Cortex of kidney (tissue), 1 donor: ENCODE measurements at places on chromosomes 3 and 15.

DNA sequence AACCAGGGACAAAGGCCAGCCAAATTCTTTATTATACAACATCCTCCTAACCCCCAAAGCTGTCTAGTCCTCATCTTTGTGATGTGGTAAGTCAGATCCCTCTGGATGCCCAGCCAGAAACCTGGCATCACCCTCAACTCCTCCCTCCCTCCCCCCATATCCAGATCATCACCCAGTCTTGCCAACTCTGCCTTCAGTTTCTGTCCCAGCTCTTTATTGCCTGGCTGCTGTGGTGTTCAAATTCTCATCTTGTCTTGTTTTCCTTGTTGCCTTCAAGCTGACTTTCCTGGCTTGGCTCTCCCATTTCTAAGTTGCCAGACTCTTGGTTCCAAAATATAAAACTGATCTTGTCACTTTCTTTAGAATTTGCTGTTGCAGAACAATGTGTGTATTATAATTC, 28.6 kb downstream of the MAP2K1 start:
- DNase-seq, result no peak

GRCh38 chr15:25501828-25502446, 63.1 kb upstream of the UBE3A start:
- DNase-seq, result no peak

DNA sequence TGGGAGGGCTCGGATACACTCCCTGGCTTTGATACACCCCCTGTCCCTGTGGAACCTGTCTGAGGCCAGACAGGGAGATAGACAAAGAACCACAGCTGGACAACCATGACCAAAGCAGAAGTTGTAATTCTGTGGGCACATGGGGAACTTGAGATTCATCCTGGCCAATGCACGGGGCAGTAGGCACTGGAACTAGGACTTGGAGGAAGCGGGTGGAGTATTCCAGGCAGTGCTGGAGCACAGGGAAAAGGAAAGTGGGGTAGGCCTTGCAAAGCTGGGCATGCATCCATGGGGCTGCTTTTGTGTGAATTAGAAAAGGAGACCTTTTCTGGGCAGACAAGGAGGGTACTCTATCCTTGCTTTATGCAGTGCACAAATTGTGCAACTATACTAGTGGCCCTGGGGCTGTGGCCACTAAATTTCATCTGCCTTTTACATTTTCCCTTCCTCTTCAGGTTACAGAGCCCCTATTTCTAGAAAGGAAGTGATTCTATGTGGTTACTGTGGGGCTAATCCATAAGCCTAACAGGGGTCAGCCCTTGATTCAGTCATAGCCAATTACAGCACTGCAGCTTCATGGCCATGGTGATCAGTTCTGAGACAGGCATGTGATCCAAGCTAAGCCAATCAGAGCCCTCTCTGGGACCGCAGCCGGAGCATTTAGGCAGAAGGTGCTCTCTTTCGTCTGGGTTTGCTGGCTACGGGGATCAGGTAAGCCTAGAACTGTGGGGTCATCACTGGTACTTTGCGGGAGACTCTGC, 21.0 kb downstream of the CRABP1 start:
- no peak for DNase-seq

GRCh38 chr15:90862964-90863778, 5.2 kb upstream of the FURIN start:
- DNase-seq, result no peak

GRCh38 chr3:174355505-174355904, 503.6 kb upstream of the NAALADL2 start:
- DNase-seq, result no peak

GRCh38 chr3:55541016-55541415, 53.9 kb upstream of the WNT5A start:
- no peak for DNase-seq

DNA sequence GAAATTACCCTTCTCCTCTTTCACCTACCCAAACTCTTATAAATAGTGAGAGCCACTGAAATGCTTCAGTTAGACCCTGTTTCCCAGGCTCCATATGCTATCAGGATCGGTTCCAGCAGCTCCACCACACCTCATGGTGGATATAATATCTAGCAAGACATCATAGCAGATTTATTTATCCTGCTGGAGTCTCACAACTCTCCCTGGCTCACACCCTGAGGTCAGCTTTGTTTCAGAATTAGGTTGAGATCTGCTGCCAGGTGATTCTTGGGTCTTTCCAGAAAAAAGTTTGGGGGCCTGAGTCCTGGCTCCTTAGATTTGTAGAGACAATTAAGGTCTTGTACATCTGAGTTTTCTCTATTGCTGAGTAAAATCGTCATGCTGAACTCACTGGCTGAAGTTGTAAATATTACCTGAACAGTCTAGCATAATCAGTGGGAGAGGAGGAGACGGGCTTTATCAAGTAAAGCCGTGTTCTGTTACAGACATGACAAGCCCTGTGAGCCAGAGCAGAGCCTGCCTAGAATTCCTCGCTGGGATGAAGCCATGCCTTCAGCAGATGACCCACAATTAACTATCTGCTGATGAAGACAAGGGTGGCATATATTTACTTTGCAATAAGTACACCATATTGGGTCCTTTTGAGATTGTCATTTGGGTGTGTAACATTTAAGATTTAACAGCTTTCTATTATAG, 131.6 kb downstream of the STAC start:
- no peak for DNase-seq

- no peak for DNase-seq
Measured at GRCh38 chr3:138062626-138063025, 52.7 kb downstream of the CLDN18 start.

DNA sequence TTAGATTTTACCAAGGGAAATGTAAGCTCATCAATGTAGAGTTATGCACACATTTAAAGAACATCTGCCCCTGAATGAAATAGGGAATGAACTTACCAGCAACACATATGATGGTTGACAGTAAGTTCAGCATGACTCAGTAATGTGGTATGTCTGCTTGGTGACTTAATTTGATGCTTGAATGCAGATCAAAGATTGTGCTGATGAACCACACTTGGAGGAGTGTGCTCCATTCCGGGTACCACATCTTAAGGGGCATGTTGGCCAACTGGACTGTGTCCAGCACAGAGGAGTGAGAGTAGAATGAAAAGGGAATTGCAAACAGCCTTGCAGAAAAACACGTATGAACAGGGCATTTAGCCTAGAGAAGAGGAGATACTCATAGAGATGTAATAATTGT, 171.0 kb upstream of the RARB start:
- no peak for DNase-seq

DNA sequence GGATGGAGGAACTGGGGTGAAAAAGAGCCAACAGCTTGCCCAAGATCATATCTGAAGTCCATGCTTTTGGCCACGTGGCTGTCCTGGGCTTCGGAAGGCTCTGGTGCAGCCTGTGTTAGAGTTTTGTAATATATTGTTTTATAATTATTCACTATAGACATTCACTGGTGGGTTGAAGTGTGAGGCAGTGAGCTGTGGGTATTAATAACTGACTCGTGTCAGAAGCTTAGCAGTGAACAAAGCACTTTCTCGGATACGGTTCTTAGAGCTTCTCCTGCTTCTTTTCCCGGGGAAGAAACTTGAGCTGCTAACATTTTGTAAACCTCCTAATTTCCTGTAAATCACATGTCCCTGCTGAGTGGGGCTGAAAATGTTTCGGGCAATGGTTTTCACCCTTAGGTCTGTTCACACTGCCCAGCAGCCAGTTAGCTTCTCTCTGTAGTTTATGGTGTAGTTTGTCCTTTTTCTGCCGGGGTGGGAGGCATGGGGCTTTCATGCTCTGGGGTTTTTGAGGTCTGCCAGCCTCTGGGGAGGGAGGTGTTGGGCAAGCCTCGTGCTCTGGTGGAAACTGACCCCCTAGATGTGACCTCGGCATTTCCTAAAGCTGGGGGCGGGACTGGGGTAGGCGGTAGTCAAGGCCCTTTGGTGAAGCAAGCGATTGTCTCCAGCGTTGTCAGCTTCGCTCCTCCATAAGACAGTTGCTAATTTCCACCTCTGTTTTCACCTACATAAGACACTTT, 1.7 kb downstream of the MRAS start:
- no peak for DNase-seq

- DNase-seq, result no peak
Measured at GRCh38 chr3:61530355-61530754, 31.0 kb upstream of the PTPRG start.

DNA sequence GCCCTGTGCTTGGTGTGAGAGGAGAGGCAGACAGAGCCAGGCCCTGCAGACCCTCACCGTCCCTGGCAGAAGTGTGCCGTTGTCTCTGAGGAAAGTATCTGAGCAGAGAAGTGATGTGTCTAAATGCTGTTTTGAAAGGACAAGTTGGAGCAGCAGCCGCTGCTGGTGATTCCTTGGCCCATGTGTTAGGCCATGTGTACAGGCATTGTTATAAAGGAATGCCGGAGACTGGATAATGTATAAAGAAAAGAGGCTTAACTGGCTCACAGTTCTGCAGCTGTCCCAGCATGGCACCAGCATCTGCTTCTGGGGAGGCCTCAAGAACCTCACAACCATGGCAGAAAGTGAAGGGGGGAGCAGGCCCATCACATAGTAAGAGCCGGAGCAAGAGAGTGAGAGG, 334.6 kb upstream of the ATP10A start:
- DNase-seq, result no peak

DNA sequence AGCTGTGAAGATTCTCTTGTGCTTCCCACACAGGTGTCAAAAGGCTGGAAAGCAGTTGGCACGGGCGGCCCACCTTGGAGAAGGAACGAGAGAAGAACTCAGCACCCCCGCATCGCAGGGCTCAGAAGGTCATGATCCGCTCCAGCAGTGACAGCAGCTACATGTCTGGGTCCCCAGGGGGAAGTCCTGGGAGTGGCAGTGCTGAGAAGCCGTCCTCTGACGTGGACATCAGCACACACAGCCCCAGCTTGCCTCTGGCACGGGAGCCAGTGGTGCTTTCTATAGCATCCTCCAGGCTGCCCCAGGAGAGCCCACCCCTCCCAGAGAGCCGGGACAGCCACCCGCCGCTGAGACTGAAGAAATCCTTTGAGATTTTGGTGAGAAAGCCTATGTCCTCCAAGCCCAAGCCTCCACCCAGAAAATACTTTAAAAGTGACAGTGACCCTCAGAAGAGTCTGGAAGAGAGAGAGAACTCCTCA, 31.4 kb downstream of the STARD5 start:
- no peak for DNase-seq

- no peak for DNase-seq
Measured at GRCh38 chr3:160196511-160197104, 28.6 kb upstream of the C3orf80 start.

DNA sequence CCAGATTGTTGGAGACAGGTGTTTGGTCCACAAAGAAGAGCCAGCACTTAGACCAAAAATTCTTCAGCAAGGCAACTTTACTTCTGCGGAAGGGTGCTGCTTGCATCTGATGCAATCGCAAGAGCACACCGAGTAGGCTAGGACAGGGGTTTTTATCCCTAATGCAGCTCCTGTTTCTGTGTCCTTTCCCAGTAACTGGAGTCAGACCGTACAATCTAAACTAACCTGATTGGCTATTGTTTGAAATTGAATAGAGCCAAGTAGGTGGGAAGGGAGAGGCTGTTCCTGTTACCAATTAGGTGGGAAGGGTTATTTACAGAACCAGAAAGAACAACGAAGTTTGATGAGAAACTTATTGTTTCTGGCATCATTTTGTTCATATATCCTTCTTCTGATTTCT, 77.6 kb downstream of the CHCHD4 start:
- no peak for DNase-seq

- no peak for DNase-seq
Measured at GRCh38 chr3:196096382-196096953, 14.6 kb upstream of the TFRC start.

- no peak for DNase-seq
Measured at GRCh38 chr3:129023909-129024308, 22.8 kb downstream of the EFCC1 start.

GRCh38 chr3:65672871-65673815, 365.6 kb downstream of the MAGI1 start:
- DNase-seq, result no peak

- no peak for DNase-seq
Measured at GRCh38 chr15:69853544-69853951, 244.2 kb downstream of the TLE3 start.

DNA sequence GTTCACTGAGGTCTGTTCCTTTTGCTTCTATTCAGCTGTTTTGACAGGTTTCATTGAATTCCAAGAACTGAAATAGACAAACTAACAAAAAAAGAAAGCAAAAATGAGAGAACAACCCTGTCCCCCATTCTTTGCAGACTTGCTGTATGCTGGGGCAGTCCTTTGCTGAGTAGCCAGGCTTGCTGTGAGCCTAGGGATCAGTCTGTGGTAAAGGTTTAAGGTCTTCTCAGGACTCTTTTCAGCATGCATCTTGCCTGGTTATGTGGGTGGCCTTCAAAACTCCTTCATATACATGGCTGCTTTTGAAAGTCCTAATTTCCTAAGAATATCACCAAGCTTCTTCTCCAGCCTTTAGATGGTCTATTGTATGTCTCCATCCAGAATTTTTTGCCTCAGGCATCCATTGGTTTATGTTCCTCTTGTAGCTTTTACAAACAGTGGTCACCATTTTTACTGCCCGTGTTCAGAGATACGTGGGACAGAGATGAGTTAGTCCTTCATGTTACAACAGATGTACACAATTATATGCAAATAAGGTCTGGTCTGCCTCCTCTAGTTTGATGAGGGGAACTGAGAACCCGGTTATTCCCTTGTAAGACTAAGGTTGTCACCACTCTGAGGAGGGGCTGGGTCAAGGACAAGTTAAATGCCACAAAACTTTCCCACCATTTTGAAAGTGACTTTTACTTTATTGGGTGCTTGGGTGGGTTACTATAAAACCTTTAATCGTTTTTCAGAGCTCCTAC, 41.4 kb downstream of the SACM1L start:
- no peak for DNase-seq

DNA sequence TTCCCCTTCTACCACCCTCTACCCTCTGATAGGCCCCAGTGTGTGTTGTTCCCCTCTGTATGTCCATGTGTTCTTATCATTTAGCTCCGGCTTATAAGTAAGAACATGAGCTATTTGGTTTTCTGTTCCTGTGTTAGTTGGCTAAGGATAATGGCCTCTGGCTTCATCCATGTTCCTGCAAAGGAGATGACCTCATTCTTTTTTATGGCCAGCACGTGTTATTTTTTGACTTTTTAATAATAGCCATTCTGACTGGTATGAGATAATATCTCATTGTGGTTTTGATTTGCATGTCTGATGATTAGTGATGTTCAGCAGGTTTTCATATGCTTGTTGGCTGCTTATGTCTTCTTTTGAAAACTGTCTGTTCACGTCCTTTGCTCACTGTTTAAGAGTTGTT, 63.1 kb upstream of the NPHP3 start:
- DNase-seq, result no peak
